ENCODE measurements at places on chromosomes 2 and 18.

DNA sequence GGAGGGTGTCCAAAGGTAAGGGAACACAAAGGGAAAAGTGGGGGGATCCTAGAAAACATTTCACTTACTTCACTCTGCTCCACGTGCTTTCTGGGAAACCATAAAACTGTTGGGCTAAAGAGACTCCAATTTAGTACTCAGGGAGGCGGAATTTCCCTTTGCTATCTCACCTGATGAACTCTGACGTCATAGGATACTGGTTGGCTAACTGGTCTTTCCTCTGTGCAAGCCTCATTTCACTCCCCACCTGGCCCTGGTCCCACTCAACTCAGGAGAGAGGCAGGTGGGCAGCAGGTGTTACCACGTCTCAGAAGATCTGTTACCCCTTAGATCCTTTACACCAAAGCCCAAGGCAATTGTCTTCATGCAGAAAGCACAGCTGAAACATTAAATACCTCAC lies 51.8 kb upstream of the PMAIP1 start:
- DNase-seq = no peak

DNA sequence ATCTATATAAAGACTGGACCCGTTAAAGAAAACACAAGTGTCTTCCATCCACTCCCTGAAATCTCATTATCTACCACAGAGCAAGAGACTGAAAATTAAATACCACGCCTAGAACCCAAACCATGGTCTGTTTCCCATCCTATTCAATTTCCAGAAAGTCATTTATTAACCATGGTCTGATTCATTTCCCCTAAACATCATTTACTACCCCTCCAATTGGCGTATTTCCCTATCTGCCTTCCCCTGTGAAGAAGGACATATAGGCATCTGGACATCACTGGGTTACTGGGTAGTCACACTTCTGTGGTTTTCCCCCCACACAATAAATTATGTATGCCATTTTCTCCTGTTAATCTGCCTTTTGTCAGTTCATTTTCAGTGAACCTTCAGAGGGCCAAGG lies 30.8 kb downstream of the CCDC93 start:
- DNase-seq = no peak

DNA sequence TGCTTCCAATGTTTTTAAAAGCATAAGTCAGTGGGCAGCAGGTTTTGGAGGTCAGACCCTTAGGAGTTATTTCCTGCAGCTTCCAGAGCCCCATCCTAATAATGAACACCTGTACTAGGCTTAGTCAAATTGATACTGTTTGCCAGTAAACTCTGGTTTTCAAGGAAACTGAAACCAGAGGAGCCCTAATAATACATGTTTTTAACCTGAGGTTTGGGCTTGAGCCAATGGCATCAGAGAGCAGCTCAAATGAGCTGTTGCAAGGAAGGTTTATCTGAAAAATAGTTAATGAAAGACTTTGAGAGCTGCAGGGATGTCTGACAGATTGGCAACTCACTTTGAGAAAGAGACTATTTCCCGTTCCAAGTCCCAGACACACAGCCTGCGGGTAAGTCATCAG lies 54.6 kb downstream of the DCC start:
- DNase-seq = no peak

DNA sequence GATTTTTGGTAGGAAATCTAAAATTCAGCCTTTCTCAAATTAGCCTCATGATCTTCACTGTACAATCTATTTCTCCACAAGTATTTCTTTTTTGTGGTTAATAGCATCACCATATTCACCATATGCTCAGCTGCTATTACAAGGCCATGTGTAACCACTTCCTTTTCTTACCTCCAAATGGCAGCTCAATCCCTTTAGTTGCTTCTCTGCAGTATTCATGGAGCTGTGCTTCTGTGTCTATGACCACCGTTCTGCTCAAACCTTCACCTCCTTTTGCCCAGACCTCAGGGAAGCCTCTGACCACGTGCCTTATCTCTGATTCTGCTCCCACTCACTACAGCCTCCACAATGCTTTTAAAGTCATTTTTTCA lies 126.7 kb upstream of the TMEM200C start:
- DNase-seq = no peak

DNA sequence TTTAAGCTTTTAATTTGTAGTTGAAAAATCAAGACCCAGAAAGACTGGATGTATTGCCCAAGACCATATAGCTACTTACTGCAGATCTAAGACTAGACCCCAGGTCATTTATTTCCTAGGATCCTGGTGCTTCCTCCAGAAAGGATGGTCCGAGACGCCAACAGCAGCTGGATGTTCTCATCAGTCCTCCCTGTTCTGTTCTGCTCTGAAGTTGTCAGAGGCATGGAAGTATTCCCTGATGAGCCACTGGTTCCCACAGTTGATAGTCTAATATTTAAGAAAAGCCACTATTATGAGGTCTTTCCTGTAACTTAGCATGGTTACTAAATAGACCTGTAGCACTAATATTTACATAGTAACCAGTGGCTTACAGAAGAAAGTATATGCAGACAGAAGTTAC lies 393.5 kb downstream of the MTX2 start:
- no peak for DNase-seq

DNA sequence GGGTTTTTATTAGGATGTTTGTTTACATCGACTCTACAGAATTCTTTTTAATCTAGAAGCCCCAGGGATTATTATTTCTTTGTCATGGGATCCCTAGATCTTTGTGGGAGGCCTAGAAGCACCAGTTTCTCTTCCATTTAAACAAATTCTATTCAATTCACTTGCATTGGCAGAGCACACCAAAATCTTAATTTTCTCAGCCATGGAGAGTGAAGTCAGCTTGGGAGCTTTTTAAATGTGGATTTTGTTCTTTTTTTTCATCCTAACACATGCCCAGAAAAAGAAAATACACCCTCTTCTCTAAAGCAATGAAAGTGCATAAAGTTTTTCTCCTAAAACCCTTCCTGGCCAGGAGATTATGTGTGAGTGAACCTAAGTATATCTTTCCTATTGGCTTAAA lies 38.5 kb downstream of the CDCA7 start:
- no peak for DNase-seq

DNA sequence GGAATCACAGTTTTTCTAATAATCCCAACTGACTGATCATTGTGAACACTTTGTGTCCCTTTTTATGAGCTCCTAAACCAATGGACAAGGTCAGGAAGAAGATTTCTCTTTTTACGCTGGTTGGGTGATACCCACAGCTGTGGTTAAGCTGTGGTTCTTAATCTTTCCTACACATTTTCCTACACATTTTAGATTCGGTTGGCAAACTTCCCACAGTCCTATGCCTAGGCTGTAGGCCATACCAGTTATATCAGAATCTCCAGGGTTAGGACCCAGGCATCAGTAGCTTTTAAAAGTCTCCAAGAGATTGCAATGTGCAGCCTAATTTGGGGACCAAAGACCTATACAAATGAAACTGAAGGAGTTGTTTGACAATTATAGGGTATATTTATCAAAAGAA lies 203.0 kb downstream of the SP3 start:
- DNase-seq = no peak

- DNase-seq = no peak
Measured at GRCh38 chr2:45331410-45331786, 279.7 kb downstream of the SRBD1 start.

DNA sequence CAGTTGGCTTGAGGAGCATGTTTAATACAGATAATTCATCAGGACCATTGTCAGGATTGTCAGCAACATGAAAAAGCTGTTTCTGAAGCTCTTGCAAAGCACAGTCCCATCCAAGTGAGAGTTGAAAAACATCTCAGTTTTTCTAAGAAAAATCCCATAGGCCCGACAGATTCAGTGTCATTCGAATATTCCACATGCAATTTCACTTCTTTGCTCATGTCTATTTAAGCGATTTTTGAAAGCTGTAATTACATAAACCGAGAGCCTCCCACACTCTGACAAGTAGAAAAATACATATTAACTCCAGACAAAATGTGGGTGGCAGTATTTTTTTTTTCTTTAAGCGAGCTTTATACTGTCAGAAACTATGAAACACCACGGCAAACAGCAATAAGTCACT lies 134.7 kb upstream of the GALNT5 start:
- DNase-seq = no peak

DNA sequence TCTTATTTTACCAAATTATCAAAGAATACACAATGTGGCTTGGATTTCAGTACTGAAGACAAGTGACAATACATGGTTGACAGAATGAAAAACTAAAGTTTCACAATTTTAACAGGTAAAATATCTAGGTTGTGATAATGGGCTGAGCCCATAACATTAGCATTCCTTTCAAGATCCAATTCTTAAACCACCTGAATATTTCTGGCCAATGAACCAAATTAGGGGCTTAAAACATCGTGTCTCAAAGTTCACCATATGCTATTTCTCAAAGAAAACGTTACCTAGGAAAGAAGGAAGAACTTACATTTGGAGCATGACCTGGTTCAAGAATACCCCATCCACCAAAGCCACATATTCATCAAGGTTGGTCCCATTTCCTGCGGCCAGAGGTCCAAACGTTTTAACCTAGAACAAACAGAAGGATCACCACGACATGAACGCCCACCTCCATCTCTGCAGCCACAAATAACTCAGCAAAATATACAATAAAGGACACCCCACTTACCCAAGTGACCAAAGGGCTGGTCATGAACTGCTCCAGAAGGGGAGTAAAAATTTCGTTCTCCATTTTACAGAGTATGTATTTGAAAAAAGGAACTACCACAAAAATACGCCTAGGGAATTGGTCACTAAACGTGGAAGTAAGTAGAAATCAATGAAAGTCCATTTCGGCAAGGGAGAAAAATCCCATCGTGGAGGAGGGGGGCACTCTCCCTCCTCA lies 984 bp downstream of the CCDC88A start:
- no peak for DNase-seq

- DNase-seq = no peak
Measured at GRCh38 chr18:22296304-22296703, 121.4 kb downstream of the CTAGE1 start.

- no peak for DNase-seq
Measured at GRCh38 chr2:72954376-72955227, 37.3 kb downstream of the EMX1 start.

DNA sequence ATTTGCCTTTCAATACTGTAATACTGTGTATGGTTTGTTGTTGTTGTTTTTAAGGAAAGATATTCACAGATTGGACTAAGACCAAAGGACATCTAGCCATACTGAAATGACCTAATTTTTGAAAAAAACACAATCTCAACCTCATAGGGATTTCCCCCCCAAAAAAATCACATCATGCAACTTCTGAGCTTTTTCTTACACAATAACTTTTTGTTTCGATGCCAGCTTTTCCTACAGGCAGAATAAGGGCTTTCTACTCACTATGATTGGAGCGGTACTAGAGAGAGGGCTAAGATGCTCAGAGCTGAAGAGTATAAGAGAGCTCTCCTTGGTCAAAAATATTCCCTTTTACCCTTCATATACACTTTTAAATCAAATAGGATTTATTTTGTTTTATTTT lies 32.4 kb upstream of the SLC3A1 start:
- DNase-seq = no peak

All from activated effector memory CD4-positive, alpha-beta T cell treated with Interleukin-2 at 50 U/mL for 16 hours (primary cell).